NCI-H1694 (cell line): ENCODE measurements at places on chromosomes 3 and 15.

- no peak for DNase-seq
Observed at GRCh38 chr3:61650276-61650675, 88.9 kb downstream of the PTPRG start.

DNA sequence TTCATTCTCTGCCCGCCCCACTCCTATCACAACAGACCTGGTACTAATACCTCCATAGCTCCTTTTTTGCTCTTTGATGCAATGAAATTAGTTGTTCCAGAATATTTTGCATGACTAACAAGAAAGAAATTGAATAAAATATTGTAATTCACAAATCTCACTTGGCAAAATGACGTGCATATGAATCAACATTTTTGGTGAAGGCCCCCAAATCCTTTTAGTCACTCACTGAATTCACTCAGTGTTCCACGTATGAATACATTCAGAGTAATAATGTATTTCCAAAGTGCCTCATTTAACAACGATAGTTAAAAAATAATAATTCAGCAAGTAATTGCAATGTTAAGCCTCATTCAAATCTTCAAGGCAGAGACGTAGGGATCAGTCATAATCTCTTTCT, 148.6 kb upstream of the STRIT1 start:
- no peak for DNase-seq

GRCh38 chr3:15535732-15536131, 14.2 kb upstream of the COLQ start:
- no peak for DNase-seq

DNA sequence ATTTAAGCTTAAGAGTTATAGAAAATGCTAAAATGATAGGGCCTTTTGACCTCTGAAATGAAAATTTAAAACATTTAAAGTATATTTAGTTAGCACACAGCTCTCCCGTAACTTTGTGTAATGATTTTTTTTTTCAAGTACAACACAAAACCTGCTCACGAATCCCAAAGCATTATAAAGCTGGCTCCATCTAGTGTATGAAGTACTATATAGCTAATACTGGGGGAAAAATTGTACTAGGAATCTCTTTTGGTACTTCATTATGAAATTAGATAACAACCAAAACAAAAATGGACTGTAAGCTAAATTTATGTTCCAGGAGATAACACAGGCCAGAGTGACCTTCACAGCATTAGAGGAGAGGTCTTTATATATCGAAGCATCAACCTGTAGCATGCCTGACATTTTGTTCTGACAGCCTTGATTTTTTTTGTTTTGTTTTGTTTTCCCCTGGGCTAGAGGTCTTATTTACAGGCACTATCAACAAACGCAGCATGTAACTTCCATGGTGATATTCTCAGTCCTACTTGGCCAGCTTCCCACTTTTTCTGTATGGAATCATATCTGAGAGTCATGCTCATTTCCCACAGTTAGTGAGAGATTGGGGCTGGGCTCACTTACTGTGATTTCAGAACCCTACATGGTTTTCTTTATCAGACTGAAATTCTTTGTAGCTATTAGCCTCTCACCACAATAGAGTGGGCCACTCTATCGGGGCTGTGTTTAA, 116.3 kb downstream of the MITF start:
- no peak for DNase-seq

DNA sequence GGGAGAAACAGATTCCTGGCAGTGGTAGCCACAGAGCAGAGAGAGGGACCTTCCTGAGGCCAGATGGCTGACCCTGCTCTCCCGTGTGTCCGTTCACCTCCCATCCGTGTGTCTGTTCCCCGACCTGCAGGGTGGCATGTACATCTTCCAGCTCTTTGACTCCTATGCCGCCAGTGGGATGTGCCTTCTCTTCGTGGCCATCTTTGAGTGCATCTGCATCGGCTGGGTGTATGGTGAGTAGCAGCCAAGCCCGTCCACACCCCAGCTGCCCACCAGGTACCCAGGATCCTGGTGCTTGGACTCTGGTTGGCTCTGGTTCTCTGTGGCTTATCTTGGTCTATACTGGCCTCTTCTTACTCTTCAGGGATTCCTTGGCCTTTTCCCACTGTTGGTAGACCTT, 59.5 kb upstream of the SLC6A1 start:
- no peak for DNase-seq

GRCh38 chr3:7790141-7790540, 711.5 kb upstream of the LMCD1 start:
- no peak for DNase-seq

- DNase-seq, result no peak
Observed at GRCh38 chr15:76663529-76663928, 241.6 kb downstream of the SCAPER start.

DNA sequence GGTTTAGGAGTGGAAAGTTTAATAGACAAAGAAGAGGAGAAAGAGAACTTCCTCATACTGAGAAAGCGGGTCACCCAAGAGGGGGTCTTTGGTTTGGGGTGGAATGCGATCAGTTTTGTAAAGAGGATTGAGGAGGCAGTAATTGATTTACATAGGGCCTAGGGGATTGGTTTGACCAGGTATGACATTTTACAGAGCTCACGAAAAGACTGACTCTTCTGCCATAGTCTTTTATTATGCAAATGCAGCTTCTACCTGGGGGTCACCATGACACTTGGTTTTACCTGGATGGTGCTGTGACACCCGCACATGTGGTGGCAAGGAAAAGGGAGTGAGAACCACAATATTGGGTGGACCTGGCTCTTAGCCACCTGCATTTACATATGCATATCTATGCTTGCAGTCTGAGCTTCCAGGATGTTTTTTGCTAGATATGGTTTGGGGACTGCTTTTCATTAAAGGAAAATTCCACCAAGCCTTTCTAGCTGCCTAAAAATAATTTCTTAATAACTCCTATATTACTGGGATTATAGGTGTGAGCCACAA, 6.9 kb upstream of the NME9 start:
- DNase-seq, result no peak

GRCh38 chr3:83496462-83496861, 1462.3 kb upstream of the CADM2 start:
- no peak for DNase-seq

DNA sequence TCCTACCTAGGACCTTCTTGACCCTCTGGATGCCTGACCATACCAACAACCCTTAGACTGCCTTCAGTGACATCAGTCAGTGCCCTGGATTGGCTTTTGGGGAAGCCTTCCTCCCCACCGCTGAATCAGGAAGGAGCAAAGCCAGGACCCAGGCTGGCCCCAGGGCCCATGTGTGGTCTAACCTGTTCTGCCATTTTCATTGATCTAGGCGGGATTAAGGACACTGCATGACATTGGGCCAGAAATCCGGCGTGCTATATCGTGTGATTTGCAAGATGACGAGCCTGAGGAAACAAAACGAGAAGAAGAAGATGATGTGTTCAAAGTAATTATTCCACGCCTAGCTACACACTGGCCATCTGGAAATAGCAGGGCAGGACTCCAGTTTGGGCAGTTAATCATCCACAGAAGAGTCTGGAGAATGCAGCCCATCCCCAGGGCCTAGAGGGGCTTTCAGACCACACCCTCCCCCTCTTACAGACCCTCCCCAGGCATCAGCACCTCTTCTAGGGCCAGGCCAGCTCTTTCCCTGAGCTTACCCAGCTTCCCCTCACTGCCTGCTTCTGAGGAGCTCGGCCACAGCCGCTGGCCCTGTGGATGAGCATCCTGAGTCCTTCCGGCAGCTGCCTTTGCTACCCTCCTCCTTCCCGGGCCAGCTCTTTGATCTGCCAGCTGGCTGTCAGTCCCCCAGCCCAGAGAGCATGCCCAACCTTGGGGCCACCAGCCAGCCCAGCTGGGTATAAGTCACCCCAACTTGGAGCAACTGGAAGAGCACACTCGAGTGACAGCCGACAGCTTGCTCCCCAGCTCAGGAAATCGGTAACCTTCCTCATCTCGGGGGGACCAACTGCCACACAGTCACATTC, 45.9 kb downstream of the CHDH start:
- no peak for DNase-seq

DNA sequence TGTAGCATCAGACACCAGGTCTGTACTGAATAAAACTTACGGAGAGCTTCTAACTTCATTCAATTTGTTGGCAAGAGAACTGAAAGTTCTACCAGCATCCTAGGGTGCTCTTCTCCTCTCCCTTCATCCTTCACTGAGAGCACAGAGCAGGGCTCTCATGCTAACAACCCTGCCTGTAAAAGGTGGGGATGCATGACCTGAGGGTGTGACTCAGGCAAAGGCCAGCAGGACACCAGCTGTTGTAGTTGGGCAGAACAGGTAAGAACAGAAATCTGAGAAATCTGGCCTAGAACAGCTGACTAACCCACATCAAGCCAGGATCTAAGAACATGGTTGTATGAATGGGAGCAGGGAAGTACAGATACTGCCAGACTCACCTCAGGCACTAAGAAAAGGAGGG, 64.2 kb downstream of the MYLK start:
- no peak for DNase-seq

GRCh38 chr3:192445770-192446644, 281.3 kb downstream of the FGF12 start:
- DNase-seq, result peak; percentile 19

- no peak for DNase-seq
Observed at GRCh38 chr15:98445315-98445714, 203.0 kb upstream of the IGF1R start.

GRCh38 chr15:70125605-70126004, 27.9 kb upstream of the TLE3 start:
- no peak for DNase-seq

DNA sequence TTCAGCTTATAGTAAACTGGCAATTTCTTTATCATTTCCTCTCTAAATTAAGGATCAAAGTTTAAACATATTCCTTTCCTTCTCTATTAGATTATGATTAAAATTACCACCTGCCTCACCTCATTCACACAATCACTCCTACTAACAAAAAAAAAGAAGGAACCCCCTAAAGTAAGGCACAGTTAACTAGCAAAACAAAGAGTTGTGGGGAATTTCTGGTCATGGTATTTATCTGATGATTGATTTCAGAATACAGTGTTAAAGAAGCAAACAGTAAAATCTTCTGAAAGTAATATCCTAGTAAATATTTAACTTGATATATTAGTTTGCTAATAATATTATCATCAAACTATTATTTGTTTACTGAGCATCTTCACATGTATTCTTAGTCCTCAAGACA, 8.8 kb downstream of the GBE1 start:
- DNase-seq, result no peak

DNA sequence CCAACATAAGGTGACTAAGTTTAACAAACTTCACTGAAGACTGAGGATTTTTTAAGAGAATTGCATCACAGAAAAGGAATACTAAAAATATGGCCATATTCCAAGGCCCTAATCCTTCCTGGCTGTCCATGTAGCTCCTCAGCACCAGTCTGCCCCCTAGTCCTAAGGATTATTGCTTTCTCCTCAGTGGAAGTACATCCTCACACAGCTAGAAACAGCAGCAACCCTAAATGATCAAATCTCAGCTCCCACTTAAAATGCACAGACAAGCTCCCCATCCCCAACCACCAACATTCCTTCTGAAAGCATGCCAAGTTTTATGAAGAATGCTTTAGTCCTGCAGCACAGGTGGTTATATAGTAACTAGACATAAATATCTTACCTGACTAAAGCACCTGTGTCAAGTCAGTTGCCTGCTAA, 14.7 kb downstream of the ST3GAL6 start:
- DNase-seq, result no peak

GRCh38 chr15:99473981-99474906, 91.5 kb upstream of the MEF2A start:
- DNase-seq, result no peak

DNA sequence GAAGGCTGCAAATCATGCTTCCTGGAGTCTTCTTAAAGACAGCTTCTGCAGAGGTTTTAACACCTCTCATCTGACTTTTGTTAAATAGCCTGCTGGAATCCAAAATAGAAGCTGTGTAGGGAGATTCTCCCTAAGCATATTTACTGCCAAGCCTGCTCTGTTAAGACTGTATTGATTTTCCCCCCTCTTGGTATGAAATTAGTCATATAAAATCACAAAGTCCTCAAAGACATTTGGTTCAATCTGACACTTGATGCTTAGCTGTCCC, 94.6 kb downstream of the ITPR1 start:
- DNase-seq, result no peak

GRCh38 chr3:16174389-16174788, at the start of gene GALNT15:
Gene GALNT15 (plus strand): TSS chr3:16174680. CDS start chr3:16175152, 472 bp downstream.
- peak; percentile 18 for DNase-seq

DNA sequence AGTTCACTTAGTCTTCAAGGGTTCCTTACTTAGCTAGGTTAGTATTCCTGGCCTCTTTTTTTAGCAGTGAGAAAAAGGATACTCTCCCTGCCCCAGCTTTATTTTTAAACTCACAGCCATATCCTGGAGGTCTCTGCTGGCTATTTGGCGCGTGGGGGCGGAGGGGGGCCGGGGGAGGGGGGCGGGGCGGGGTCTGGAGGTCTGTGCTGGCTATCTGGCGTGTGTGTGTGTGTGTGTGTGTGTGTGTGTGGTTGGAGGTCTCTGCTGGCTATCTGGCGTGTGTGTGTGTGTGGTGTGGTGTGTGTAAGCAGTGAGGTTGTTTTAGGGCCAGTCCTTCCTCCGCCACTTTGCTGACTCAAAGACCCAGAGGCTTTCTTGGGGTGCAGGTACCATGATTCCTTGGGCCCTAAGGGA, 579 bp upstream of the PLAAT1 start:
- no peak for DNase-seq

DNA sequence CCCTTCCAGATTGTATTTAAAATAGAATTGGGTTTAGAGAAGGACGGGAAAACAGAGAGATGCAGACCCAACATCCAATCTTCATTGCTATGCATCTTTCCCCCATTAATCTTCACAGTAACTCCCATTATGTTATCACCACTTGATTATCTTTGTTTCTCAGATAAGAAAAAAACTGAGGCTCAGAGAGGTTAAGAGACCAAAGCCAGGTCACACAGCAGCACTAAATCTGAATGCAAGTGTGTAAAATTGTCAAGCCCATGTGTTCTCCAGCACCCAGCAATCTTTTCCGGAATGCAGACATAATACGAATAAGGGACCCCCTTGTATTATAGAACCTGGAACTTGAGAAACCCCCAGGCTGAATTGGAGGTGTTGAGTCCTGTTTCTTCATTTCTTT, 80.5 kb upstream of the TRIM42 start:
- no peak for DNase-seq

DNA sequence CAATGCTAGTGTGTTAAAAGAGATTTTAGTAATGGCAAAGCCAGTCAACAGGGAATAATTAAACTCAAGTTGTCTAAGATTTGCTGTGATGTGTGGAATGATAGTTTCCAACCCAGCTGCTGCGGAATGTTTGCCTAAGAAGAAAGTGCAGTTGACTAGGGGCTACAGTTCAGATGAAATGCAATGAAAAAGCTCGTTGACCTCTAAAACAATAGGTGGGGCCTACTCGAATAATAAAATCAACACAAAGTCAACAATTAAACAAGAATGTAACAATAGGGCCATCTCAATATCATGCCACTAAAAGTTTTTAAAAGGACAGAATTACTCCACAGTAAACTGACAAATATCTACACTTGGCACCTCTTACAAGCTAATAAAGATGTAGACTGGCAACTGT, 484.2 kb downstream of the MECOM start:
- DNase-seq, result no peak

DNA sequence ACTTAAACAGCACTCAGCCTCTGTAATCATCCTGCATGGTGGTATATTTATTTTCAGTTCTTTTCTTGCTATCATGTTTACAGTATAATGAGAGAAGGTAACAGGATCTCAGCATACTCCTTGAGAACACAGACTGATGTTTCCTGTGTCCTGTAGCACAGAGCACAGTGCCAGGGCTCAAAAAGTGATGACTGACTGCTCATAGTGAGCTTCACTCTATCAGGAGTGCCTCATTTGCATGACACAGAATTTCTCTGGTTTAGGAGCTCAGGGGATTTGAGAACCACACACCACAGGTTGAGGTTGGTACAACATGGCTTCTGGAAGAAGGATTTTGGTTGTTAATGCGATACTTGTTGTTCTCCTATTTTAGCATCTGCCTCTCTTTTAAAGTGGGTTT, 68.5 kb upstream of the SLC2A2 start:
- DNase-seq, result no peak
